ENCODE measurements at places on chromosomes 7 and 10. TPM values are rescaled to one million over a fixed set of nuclear protein-coding genes. Genes with fewer than 3 reads are reported as not detected.

- peaks cover 39% of the 10 kb centered on the region for H3K4me1 ChIP-seq
- peak overlapping the region; percentile 0 for H3K4me3 ChIP-seq
- no peak for DNase-seq
- no peaks in the 10 kb centered on the region for H3K36me3 ChIP-seq
- H3K27ac ChIP-seq = peak overlapping the region; percentile 61
Measured at GRCh38 chr10:80526742-80527141, 11.0 kb upstream of the SH2D4B start.

PON3 gene
- not detected for polyA plus RNA-seq

DNA sequence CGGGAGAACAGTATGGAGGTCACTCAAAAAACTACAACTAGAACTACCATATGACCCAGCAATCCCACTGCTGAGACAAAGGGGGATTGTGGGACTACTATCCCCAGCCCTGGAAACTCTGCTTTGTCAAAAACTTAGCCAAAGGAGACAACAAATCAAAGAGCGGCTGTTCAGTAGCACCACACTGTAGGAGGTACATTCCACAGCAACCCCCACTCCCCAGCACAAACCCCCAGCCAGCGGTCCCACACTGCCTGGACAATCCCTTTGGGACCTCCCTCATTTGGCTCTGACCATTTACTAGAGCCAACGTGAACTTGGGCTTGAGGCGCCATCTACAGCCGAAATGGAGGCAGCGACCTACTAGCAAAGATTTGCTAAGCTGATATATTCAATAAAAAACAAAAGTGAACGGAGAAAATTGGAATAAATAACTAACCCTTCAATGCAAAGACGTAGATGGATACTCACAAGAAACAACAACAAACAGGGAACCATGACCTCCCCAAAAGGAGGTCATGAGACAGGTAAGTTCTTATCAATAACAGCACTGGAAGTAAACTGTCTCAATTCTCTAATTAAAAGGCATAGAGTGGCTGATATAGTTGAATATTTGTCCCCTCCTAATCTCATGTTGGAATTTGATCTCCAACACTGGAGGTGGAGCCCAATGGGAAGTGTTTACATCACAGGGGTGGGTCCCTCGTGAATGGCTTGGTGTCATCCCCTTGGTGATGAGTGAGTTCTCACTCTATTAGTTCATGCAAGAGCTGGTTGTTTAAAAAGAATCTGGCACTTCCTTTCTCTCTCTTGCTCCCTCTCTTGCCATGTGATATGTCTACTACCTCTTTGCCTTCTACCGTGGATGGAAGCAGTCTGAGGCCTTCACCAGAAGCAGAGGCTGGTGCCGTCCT, 119.0 kb upstream of the KCNMA1 start:
- H3K4me1 ChIP-seq = no peaks in the 10 kb centered on the region
- no peaks in the 10 kb centered on the region for H3K27me3 ChIP-seq
- no peak overlapping the region for H3K27ac ChIP-seq
- H3K36me3 ChIP-seq = no peaks in the 10 kb centered on the region

- peaks cover 18% of the 10 kb centered on the region for H3K4me1 ChIP-seq
- H3K27ac ChIP-seq = peak overlapping the region; percentile 95
- DNase-seq = no peak
- H3K36me3 ChIP-seq = peaks cover 7% of the 10 kb centered on the region
- no peaks in the 10 kb centered on the region for H3K27me3 ChIP-seq
Measured at GRCh38 chr10:988667-989545, 672 bp downstream of the GTPBP4 start.

GRCh38 chr10:100519311-100520051, at the start of gene SEC31B:
Gene SEC31B, minus strand, starts transcription at chr10:100519861. Its CDS starts 2,909 bp downstream, at chr10:100516952.
- H3K4me1 ChIP-seq = peaks cover 10% of the 10 kb centered on the region
- no peak within 1 kb of the TSS for H3K27ac ChIP-seq
- H3K27me3 ChIP-seq = no peaks in the 10 kb centered on the region
- H3K4me3 ChIP-seq = no peak within 1 kb of the TSS

- DNase-seq = no peak
- no peaks in the 10 kb centered on the region for H3K27me3 ChIP-seq
- H3K36me3 ChIP-seq = no peaks in the 10 kb centered on the region
- no peaks in the 10 kb centered on the region for H3K4me1 ChIP-seq
Measured at GRCh38 chr7:46524350-46524749, 603.3 kb upstream of the IGFBP3 start.

- H3K27ac ChIP-seq = no peak overlapping the region
- no peaks in the 10 kb centered on the region for H3K27me3 ChIP-seq
- H3K4me1 ChIP-seq = no peaks in the 10 kb centered on the region
- no peak for DNase-seq
- H3K36me3 ChIP-seq = no peaks in the 10 kb centered on the region
- no peak overlapping the region for H3K4me3 ChIP-seq
Measured at GRCh38 chr7:92279396-92280031, 33.7 kb downstream of the ANKIB1 start.

DNA sequence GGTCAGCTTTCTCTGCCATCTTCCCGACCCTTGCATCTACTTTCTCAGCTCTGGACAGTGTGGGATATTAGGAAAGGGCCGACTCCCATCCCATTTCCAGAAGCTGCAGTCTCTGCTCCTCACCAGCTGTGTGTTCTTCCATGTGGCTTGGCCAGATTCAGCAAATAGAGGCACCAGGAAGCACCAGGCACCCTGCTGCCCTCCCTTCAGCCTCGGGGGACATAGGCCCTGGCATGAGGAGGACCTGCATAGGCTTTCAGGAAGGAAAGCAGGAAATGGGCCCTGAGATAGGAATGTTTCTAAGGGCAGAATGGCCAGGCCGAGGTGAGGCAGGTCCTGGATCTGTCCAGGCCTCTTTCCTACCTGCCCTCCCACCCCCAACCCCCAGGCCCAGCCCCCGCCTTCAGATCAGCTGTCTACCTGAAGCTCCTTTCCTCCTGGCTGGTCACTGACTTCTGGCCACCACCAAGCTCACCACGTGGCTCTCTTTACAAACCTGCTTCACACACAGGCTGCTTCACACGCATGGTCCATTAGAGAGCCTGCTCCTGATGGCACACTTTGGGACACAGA, 27.5 kb upstream of the PURB start:
- no peaks in the 10 kb centered on the region for H3K36me3 ChIP-seq
- H3K4me1 ChIP-seq = no peaks in the 10 kb centered on the region
- DNase-seq = no peak
- H3K27me3 ChIP-seq = no peaks in the 10 kb centered on the region

DNA sequence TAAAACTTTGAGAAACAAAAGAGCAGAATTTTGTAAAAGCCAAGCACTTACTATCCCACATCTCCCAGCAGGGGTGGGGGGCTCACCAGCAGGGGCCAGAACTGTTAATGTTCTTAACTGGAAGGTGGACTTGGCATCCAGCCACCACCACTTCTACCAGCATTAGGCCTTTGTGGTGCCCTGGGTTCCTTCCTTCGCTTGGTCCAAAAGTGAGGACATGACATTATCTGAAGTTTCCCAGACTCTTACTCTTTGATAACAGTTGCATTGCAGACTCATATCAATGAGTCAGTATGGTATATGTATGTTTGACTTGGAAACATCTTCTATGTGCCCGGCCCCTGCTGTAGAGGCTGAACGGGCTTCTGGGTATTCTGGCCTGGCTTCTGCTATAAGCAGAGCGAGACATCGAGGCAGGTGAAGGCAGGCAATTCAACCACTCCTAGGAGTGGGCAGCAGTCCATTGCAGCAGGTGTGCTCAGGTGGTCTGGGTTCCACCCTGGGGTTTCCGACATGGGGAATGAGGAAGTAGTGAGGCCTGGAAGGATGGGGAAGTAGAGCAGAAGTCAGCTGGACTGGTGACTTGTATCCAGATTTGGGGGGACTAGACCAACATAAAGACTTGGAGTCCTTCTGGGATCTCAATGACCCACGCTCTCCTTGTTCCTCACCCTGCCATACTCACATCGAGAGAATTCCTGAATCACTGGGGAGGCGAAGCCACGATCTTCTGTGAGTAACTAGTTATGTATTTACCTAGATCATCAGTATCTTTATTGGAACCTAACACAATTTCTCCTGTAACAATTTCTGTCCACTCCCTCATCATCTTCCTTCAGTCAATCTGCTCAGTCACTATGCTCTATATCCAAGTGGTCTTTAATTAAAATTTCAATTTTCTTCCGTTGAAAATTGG, 4.1 kb downstream of the ZNF777 start:
- no peaks in the 10 kb centered on the region for H3K27me3 ChIP-seq
- no peak for DNase-seq
- no peak overlapping the region for H3K27ac ChIP-seq
- H3K4me3 ChIP-seq = no peak overlapping the region
- H3K36me3 ChIP-seq = no peaks in the 10 kb centered on the region

- H3K4me3 ChIP-seq = no peak overlapping the region
- no peaks in the 10 kb centered on the region for H3K27me3 ChIP-seq
- H3K36me3 ChIP-seq = no peaks in the 10 kb centered on the region
- no peak for DNase-seq
- H3K27ac ChIP-seq = no peak overlapping the region
Measured at GRCh38 chr10:81575036-81575435, 300.0 kb upstream of the NRG3 start.

NUTM2A gene
- polyA plus RNA-seq = 0.13 TPM

MASTL gene
- polyA plus RNA-seq = 3.4 TPM

- peak; percentile 59 for DNase-seq
- H3K36me3 ChIP-seq = peaks cover 4% of the 10 kb centered on the region
- H3K27me3 ChIP-seq = no peaks in the 10 kb centered on the region
Measured at GRCh38 chr7:43583424-43584194, 701 bp downstream of the STK17A start.

MEPCE gene
- polyA plus RNA-seq = 12.2 TPM

DNA sequence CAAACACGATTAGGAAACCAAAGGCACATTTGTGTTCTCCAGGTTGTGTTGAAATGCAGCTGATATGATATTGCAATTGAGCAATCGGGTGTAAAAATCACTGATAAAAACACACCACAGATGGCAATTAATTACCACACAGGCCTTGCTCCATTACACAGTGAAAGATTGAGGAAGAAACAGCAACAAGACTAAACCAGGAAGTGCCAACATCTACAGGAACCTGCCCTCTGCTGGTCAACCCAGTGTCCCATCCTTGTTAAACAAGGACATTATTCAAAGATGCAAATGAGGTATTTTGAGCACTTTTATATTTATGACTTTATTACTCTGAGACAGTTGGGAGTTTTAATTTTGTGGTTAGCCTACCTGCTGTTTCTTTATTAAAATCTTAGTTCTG, 765.6 kb upstream of the GHITM start:
- no peak overlapping the region for H3K27ac ChIP-seq
- no peaks in the 10 kb centered on the region for H3K27me3 ChIP-seq
- no peak for DNase-seq
- no peaks in the 10 kb centered on the region for H3K36me3 ChIP-seq

GRCh38 chr7:150800581-150801241, at the start of gene TMEM176A:
Gene TMEM176A, plus strand, starts transcription at chr7:150800769. Its CDS starts 782 bp downstream, at chr7:150801551.
- no peak for DNase-seq
- no peak within 1 kb of the TSS for H3K4me3 ChIP-seq
- no peaks in the 10 kb centered on the region for H3K27me3 ChIP-seq
- no peaks in the 10 kb centered on the region for H3K4me1 ChIP-seq
- no peak within 1 kb of the TSS for H3K27ac ChIP-seq

SPAM1 gene
- not detected for polyA plus RNA-seq

DNA sequence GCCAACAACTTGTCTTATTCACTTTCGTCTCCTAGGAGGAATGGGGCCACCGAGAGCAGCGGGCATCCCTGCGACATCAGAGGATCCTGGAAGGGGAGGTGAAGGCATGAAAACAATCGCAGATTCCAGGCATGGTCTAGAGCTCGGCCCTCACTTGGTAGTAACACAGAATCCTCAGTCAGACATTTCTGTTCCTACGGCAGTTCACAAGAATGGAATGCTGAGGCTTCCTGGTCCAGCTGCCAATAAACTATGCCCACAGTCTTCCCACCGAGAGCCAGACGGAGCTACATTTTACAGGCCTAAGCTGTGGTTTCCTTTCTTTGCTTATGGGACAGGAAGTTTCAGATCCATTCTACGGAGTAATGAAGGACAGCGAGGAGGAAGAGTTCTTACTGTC, 75.8 kb downstream of the OR13A1 start:
- H3K36me3 ChIP-seq = no peaks in the 10 kb centered on the region
- no peak overlapping the region for H3K27ac ChIP-seq
- no peaks in the 10 kb centered on the region for H3K27me3 ChIP-seq
- no peak overlapping the region for H3K4me3 ChIP-seq
- DNase-seq = no peak

DNA sequence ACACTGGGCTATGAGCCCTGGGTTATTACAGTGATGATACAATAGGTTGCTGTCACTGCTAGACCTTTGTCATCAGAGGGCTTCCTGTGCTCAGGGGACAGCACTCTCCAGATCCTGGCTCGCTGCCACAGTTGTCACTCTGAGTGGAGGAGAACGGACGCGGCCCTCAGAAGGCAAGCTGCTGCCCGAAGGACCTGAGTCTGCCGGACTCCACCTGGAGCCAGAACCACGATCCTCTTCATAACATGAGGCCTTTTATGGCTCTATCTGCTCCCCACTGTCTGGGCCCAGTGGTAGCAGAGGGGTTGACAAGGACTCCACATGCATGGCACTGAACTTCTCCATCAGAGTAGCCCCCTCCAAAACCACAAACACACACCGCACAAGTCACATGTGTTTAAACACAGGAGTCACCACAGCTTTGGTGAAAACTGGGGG, 94.7 kb upstream of the EFCAB10 start:
- H3K4me3 ChIP-seq = no peak overlapping the region
- no peak overlapping the region for H3K27ac ChIP-seq
- no peaks in the 10 kb centered on the region for H3K36me3 ChIP-seq

DNA sequence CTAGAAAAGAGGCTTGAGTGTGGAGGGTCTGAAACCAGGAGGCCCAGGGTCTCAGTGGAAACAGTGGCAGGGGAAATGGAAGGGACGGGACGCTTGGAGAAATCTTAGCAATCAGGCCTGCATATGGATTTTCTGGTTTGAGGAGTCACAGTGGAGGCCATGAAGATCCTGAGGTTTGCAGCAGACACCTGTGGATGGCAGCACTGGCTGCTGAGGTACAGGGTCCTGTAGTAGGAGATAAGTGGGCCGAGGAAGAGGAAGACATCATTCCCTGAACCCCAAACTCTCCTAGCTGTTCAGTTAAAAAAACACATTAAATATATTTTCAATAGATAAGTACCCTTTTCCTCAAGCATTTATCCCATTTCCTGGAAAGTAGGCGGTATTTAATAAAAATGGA, 208.8 kb upstream of the IGFBP3 start:
- no peaks in the 10 kb centered on the region for H3K4me1 ChIP-seq
- no peak for DNase-seq
- no peak overlapping the region for H3K4me3 ChIP-seq
- no peaks in the 10 kb centered on the region for H3K27me3 ChIP-seq
- H3K27ac ChIP-seq = no peak overlapping the region

DNA sequence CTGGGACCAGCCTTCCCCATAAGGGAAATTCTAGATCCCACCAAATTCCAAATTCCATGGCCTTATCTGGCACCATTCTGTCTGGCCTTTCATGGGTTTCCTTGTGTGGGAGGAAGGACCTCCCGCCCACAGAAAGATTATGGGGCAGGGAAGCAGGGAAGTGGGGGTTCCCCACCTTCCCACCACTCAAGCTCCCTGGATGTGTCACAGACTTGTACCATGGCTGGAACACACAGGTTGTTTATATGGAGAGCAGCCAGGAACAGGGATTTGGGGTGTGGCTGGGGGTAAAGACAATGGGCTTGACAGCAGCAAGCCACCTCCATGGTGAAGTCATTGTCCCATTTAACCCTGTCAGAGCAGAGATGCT, 18.3 kb downstream of the UNC5B start:
- no peaks in the 10 kb centered on the region for H3K36me3 ChIP-seq
- no peak for DNase-seq
- H3K4me3 ChIP-seq = no peak overlapping the region
- H3K27ac ChIP-seq = no peak overlapping the region
- H3K27me3 ChIP-seq = no peaks in the 10 kb centered on the region
- no peaks in the 10 kb centered on the region for H3K4me1 ChIP-seq

Measured in naive thymus-derived CD4-positive, alpha-beta T cell (primary cell).